ENCODE measurements at places on chromosomes 5 and 9.

- DNase-seq: no peak
These were observed 71.1 kb downstream of the TNC start for GRCh38 chr9:115046824-115047223.

GRCh38 chr5:154370813-154371212 lies 75.0 kb upstream of the SAP30L start:
- no peak for DNase-seq

DNA sequence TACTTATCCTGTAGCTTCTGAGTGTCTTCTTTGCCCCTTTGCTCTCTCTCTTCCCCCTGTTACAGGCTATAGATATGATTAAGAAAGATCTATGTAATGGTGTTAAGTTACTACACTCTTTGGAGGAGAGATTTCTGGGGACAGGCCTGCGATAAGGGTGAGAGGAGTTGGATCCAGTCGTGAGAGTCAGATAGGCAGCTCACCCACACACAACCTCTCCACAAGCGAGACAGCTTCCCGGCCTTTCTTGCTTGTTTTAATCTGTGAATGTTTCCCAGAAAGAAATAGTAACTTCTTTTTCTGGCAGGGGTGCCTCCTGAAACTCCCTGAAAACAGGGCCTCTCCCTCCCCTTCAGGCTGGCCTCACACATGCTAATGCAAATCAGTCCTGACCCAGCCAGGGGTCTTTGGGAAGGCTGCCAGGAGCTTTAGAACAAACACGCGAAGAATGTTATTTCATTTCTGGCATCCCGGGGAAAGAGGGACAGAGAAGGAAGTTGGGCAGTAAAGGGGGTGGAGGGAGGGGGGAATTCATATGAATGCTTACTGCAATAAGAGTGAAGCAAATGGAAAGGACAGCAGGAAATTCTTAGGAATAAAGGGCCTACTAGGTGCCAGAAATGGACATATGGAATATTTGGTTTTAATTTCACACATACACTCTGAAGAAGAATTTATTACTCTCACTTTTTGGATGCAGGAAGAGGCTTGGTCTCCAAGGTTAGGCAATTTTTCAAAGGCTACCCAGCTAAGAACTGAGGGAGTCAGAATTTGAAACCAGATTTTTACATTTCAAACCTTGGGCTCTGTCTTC lies 215.8 kb upstream of the TRIM32 start:
- DNase-seq: no peak

GRCh38 chr9:127613583-127613954 lies 1.5 kb downstream of the STXBP1 start:
- DNase-seq: no peak

GRCh38 chr9:111301195-111301594 lies 28.8 kb downstream of the OR2K2 start:
- no peak for DNase-seq

DNA sequence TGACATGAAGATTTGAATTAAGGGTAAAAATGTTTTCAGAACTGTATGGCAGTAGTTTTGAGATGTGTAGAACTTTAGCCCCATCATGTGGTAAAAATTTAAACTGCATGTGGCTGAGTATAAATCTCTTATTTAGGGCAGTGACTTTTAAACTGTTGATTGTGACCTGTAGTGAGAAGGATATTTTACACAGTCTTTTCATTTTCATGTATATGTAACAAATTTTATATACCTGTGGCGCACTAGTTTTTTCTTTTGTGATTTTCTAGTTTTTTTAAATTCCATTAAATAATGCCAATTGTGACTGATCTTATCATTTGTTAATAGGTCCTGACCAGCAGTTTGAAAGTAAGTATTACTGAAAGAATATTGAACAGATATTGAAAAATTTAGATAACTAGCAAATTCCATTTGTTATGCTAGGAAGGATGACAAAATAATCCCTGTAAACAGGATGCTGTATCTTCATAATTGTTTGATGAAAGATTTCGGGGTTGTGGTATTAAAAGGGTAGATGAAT lies 47.2 kb downstream of the GPBP1 start:
- DNase-seq: peak; percentile 76

DNA sequence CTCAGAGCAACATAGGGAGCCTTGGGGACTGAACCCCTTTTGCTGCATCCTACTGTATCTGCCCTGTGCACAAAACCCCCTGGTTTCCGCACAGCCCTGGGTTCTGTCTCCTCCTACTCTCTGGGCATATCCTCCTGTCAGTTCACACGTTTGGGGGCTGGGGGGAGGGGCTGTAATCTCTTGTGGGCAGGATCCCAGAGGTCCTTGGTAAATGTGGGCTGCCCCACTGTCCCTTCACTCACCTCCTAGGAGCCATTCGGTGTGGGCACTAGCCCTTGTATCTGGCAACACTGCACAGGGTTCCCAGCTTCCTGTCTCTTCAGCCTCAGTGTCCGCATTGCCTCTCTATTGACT lies 271.8 kb upstream of the DMAC1 start:
- DNase-seq: no peak

GRCh38 chr5:13249854-13250253 lies 694.6 kb downstream of the DNAH5 start:
- no peak for DNase-seq

- DNase-seq: no peak
These were observed 21.0 kb upstream of the CDKN2B start for GRCh38 chr9:22030101-22030598.

DNA sequence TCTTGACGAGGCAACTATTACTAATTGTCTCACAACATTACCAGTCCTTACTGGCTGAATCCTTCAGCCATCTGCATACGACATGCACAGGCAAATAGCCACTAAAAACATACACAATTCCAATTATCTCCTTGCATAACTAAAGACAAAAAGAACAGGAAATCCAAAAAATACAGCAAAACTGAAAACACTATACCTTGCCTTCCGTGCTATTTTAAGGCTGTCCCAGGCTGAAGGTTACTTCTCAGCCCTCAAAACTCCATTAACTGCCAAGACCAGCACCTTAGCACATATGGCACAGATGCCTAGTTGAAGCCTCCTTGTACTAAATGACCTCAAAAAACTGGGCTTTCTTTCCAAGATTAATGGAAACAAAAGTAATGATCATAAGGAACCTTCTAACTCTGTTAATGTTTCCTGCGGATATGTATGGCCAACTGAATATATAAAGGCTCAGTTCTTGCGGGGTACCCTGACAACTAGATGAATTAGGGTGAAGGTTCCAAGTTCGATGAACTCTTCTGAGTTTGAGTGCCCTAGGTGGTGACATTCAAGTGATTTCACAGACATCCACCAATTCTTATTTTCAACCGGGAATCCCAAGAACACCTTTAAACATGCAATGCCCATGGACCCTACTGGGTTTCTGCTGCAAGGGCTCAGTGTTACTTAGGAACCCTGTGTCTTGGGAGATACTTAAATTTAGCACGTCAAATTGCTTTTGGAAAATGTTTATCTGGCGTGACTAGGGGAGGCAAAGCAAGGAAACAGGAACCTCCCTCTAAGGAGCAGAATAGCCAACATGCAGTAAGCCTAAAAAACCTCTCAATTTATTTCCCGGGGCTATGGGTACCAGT lies 455.3 kb downstream of the RAB3C start:
- no peak for DNase-seq

DNA sequence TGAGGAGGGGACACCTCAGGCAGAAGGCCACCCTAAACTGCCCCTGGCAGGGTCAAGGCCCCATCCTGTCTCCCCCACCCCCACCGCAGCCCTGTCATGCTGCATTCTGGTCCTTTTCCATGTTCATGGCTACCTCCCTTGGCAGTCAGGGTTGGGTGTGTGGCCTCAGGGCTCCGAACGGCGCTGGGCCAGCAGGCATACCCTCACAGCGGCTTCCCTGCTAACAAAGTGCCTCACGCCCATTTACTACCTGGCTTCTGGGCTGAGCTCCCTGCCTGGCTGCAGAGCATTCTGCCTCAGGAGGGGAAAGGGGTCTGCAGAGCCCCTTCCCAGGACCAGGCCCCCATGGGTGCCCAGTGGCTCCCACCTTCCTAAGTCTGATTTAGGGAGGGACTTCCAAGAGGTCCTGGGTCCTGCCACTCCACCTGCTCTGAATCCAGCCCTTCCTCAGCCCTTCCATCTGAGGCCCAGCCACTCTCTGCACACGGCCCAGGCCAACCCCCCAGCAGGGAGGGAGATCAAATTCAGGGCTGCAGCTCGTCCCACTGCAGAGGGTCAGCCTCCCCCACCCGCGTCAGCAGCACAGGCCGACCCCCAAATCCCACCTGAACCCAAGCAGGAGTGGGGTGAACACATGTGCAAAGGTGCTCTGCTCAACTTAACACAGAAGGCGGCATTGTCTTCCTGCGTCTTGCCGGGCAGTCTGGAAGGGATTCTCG lies 115.9 kb upstream of the PHYKPL start:
- no peak for DNase-seq

GRCh38 chr5:172485511-172486202 lies 31.3 kb upstream of the SH3PXD2B start:
- no peak for DNase-seq

GRCh38 chr9:97408562-97408961 lies 3.3 kb upstream of the TDRD7 start:
- DNase-seq: no peak

DNA sequence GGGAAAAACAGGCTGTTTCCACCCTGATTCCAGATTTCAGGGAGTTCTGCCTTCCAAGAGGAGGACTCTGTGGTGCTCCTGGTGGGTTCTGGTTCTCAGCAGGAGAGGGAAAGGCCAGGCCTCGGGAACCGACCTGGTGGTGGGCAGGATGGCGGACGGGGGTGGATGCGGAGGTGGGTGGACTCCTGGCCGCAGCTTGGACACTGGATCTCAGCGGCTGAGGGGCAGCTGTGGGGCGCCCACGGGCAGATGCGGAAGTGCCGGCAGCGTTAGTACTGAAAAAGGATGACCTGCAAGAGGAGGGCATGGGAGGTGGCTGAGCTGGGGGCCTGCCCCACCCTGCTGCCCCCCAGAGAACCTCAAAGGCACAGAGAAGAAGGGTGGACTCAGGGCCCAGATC lies 24.3 kb downstream of the LHX6 start:
- DNase-seq: no peak

DNA sequence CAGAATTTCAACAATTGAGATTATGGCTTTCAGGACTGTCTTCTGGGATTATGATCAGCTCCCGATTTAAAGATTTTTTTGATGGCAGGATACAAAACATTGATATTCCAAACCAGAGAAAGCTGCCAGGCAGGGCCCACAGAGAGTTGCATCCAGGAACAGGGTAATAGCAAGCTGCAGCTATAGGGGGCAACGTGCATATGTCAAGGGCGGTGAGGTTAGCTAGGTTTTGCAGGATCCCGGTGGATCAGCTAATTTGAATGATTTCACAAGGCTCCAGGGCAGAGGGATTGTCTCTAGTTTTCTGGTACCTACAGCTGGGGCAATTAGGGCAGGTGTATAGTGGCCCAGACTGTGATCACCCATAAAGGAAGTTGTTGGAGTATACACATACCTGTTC lies 339.4 kb downstream of the CHSY3 start:
- DNase-seq: no peak

DNA sequence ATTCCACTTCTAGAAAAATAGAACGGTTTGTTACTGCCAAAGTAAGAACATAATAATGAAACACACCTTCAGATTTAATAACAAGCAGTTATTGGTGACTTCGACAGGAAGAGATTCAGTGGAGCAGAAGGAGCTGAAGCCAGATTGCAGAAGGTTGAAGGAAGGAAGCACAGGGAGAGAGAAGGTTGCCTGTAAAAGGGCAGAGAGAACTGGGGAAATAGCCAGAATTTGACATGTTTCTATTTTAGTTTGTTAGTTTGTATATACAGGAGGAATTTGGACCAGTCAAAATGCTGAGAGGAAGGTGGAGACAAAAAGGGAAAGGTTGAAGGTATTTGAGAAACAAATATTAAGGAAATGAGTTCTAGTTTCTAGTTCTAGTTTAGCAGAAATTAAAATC lies 269.2 kb upstream of the ELAVL2 start:
- no peak for DNase-seq

- no peak for DNase-seq
These were observed 10.7 kb downstream of the IFNA5 start for GRCh38 chr9:21294364-21294774.

DNA sequence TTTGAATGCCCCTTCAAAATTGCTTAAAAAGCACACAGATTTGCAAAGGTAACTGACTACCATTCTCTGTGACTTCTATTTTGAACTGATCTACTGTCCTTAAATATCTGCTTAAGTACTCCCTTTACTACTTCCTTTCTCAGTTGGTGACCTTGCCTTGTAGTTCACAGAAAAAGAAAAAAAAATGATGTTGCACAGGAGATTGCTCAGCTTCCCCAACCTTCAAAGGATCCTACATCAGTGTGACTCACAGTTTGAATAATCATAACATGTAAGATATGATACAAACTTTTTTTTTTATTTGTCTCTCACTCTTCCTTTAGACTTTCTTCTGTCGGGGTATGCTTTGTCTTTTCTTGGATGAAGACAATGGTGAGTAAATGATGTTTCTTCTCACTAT lies 1029.6 kb downstream of the CDH12 start:
- no peak for DNase-seq
